ENCODE measurements at places on chromosomes 5 and 9. TPM values are rescaled to one million over a fixed set of nuclear protein-coding genes. Genes with fewer than 3 reads are reported as not detected.
A peak's percentile ranks its signal among the peaks of the same experiment; 100 is the strongest.

TMEM167A gene
- 52.9 TPM for total RNA-seq

DNA sequence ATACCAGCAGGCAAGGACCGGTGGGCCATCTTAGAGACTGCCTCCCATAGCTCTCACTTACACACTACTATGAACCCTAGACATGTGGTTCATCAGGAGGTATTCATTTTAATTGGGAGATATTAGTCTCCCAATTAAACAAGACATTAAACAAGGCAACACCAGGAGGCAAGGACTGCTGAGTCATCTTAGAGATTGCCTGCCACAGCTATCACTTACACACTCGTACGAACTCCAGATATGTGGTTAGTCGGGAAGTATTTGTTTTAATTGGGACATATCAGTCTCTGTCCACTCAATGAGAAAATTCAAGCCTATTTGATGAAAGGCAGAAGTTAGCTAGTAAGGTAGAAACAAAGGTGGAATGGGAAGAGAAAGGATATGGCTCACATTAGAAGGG is 343.9 kb downstream of the NFIB start:
- no peak overlapping the region for H3K4me3 ChIP-seq
- no peaks in the 10 kb centered on the region for H3K27me3 ChIP-seq
- no peak for DNase-seq
- H3K36me3 ChIP-seq = no peaks in the 10 kb centered on the region
- no peak overlapping the region for H3K27ac ChIP-seq

S100Z gene
- 0.09 TPM for total RNA-seq

GMCL2 gene
- total RNA-seq = not detected

DNA sequence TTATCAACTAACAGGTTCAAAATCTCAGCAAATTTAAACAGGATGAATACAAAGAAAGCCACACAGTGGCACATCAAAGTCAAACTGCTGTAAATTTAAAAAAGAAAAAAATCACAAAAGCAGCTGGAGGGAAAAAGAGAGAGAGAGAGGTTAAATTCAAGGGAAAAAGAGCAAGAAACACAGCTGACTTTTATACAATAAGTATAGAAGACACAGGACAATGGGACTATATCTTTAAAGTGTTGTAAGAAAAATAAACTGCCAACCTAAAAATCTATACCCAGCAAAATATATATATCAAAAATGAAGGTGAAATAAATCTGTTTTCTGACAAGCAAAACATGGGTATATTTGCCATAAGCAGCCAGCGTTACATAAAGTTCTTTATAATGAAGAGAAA is 261.5 kb downstream of the TLE1 start:
- no peak overlapping the region for H3K4me3 ChIP-seq
- H3K4me1 ChIP-seq = no peaks in the 10 kb centered on the region

DNA sequence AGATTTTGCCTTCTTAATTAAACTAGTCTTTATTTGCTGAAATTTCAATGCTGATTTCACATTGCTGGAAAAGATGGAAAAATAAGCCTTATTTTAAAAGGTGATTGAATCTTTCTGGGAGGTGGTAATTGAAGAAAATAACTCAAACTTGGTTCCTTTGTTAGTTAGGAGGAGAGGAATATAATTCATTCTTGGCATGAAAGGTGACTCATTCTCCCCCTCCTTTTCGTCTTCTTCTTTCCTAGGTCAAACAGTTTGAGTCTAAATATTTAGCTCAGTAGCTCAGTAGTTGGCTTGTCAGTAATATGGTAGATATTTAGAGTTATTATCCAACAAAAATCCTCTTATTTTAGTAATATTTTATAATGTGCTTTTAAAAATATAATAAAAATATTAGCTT is 353.9 kb upstream of the MEF2C start:
- no peak overlapping the region for H3K27ac ChIP-seq
- H3K4me3 ChIP-seq = no peak overlapping the region
- no peaks in the 10 kb centered on the region for H3K4me1 ChIP-seq
- no peaks in the 10 kb centered on the region for H3K36me3 ChIP-seq
- H3K27me3 ChIP-seq = no peaks in the 10 kb centered on the region
- no peak for DNase-seq

DNA sequence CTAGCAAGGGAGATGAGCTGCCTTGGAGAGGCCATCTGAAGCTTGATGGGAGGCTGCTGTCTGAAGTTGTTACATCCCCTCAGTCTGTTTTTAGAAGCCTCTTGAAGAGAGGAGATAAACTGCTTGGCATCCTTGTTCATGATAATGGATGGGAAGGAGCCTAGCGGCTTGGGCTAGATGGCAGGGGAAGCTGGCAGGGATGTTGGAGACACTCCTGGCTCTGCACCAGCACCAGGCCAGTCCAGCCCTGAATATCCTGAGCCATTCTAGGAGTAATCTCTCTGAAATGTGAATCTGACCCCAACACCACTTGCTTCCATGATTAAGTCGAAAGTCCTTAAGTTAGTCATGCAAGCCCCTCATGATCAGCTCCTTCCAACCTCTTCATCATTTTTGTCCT is 310.5 kb downstream of the NSG2 start:
- H3K36me3 ChIP-seq = no peaks in the 10 kb centered on the region
- H3K4me1 ChIP-seq = no peaks in the 10 kb centered on the region
- peaks cover 2% of the 10 kb centered on the region for H3K27me3 ChIP-seq

- peak; percentile 81 for DNase-seq
- no peak overlapping the region for H3K27ac ChIP-seq
- no peak overlapping the region for H3K4me3 ChIP-seq
- H3K27me3 ChIP-seq = no peaks in the 10 kb centered on the region
Measured at GRCh38 chr5:143106174-143106573, 297.3 kb downstream of the NR3C1 start.
